ENCODE measurements at places on chromosomes 1 and 21. TPM values are rescaled to one million over a fixed set of nuclear protein-coding genes. Genes with fewer than 3 reads are reported as not detected.

Gene AJAP1
- 0.27 TPM for polyA plus RNA-seq

- DNase-seq = no peak
- no peak overlapping the region for H3K4me3 ChIP-seq
Measured at GRCh38 chr1:94619731-94620130, 78.2 kb upstream of the F3 start.

GRCh38 chr21:45466330-45467220 lies 61.6 kb downstream of the COL18A1 start:
- no peak overlapping the region for H3K27ac ChIP-seq
- no peaks in the 10 kb centered on the region for H3K4me1 ChIP-seq
- no peak for DNase-seq
- no peaks in the 10 kb centered on the region for H3K27me3 ChIP-seq
- no peaks in the 10 kb centered on the region for H3K36me3 ChIP-seq

GRCh38 chr1:205441716-205442050 lies 14.2 kb downstream of the BLACAT1 start:
- no peaks in the 10 kb centered on the region for H3K36me3 ChIP-seq
- H3K27ac ChIP-seq = peak overlapping the region; percentile 93
- H3K4me3 ChIP-seq = no peak overlapping the region
- H3K27me3 ChIP-seq = no peaks in the 10 kb centered on the region
- no peak for DNase-seq

DNA sequence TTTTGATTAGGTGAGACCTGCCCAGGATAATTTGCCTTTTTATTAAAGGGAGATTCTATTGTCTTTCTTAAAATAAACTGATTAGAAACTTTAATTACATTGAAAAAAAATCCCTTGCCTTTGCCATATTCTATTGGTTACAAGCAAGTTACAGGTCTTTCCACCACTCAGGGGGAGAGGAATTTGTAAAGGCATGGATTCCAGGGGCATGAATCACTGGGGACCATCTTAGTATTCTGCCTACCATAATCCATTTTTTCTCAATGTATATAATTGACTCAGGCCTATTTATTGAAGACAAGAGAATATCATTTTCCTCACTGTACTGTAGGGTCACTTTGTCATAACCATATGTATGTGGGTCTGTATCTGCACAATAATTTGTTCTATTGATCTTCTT lies 124.3 kb upstream of the PDE4B start:
- H3K4me1 ChIP-seq = no peaks in the 10 kb centered on the region
- no peak overlapping the region for H3K27ac ChIP-seq

DNA sequence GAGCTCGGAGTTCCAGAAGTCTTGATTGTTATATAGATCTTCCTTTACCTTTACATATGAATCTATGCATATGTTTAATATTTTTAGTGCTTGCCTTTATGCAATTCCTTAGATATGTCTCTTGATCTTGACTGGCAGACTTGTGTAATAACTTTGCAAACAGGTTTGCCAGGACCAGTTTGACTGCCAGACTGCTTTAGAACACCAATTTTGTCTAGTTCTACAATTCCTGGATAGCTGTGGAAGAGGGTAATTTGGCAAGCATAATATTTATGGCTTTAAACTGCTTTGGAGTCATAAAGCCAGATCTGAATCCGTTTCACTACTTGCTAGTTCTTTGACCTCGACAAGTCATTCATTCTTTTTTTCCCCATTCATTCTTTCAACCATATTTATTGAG lies 250.0 kb downstream of the FAF1 start:
- H3K4me1 ChIP-seq = no peaks in the 10 kb centered on the region
- H3K27ac ChIP-seq = no peak overlapping the region
- H3K4me3 ChIP-seq = no peak overlapping the region
- peaks cover 3% of the 10 kb centered on the region for H3K36me3 ChIP-seq
- no peak for DNase-seq
- no peaks in the 10 kb centered on the region for H3K27me3 ChIP-seq

GRCh38 chr1:53346814-53347176 lies 18.9 kb upstream of the LRP8 start:
- no peak overlapping the region for H3K27ac ChIP-seq
- no peaks in the 10 kb centered on the region for H3K27me3 ChIP-seq
- no peak for DNase-seq
- no peaks in the 10 kb centered on the region for H3K4me1 ChIP-seq

GRCh38 chr1:227170361-227171166 lies 147.7 kb downstream of the CDC42BPA start:
- no peaks in the 10 kb centered on the region for H3K4me1 ChIP-seq
- H3K36me3 ChIP-seq = peaks cover 2% of the 10 kb centered on the region
- H3K27me3 ChIP-seq = no peaks in the 10 kb centered on the region

Gene AVPR1B
- polyA plus RNA-seq = not detected

- H3K27me3 ChIP-seq = no peaks in the 10 kb centered on the region
- no peaks in the 10 kb centered on the region for H3K4me1 ChIP-seq
- no peak overlapping the region for H3K27ac ChIP-seq
- no peaks in the 10 kb centered on the region for H3K36me3 ChIP-seq
Measured at GRCh38 chr1:247054992-247055415, 23.6 kb downstream of the ZNF670 start.

DNA sequence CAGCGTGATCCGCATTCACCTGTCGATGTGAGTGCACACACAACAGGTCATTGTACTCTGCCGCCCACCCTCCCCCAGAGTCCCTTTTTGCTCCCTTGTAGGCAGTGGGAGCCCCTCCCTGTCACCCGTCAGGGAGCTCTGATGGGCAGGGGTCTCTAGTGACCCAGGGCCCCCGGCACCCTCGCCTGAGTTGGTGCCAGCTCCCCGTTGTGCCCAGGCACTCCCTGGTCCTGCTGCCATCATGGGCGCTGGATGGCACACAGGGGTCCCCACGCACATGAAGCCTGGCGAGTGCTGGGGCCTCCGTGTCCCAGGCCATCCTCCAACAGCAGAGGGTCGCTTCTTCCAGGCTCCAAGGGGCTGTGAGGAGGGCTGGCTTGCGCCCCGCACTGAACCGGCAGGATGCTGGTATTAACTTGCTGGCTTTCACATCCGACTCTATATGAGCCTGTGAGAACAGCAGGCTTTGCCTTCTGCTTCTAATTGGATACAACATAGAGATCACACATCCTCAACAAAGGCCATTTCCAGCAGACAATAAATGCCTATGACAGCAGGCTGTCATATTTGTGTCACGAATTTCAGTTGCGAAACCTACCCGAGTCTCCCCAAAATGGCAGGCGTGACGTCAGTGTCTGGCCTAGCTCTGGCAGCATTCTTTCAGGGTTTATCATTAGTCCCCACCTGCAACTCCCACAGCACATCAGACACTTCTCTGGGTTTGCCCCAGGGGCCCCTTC lies 35.4 kb downstream of the KIAA1614 start:
- no peaks in the 10 kb centered on the region for H3K4me1 ChIP-seq
- no peak overlapping the region for H3K27ac ChIP-seq
- H3K27me3 ChIP-seq = no peaks in the 10 kb centered on the region

Gene CASQ1
- polyA plus RNA-seq = 0.45 TPM

GRCh38 chr1:12596007-12596821 lies 21.8 kb downstream of the DHRS3 start:
- H3K4me3 ChIP-seq = peak overlapping the region; percentile 47
- peak; percentile 70 for DNase-seq
- no peaks in the 10 kb centered on the region for H3K27me3 ChIP-seq
- peaks cover 18% of the 10 kb centered on the region for H3K4me1 ChIP-seq

Gene CFAP141
- polyA plus RNA-seq = not detected

GRCh38 chr1:201955729-201956143 lies 433 bp downstream of the TIMM17A start:
- no peaks in the 10 kb centered on the region for H3K4me1 ChIP-seq
- peaks cover 6% of the 10 kb centered on the region for H3K36me3 ChIP-seq
- H3K27me3 ChIP-seq = no peaks in the 10 kb centered on the region
- H3K27ac ChIP-seq = peak overlapping the region; percentile 92

DNA sequence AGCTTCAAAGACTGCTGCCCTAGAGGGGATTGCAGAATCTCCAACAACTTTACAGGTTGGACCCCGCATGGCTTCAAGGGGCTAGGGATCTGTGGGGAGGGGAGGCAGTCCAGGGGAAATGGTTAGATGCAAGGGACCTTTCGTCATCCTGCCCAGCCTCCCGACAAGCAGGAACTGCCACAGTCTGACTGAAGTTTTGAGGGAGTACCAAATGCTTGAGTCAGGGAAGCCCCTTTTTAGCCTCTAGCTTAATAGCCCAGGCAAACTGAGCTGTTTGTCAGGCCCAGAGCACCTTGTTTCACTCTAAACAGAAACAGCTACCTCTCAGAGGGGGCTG lies 1.1 kb downstream of the TOR3A start:
- peaks cover 12% of the 10 kb centered on the region for H3K4me1 ChIP-seq
- peaks cover 31% of the 10 kb centered on the region for H3K36me3 ChIP-seq
- H3K27me3 ChIP-seq = no peaks in the 10 kb centered on the region

DNA sequence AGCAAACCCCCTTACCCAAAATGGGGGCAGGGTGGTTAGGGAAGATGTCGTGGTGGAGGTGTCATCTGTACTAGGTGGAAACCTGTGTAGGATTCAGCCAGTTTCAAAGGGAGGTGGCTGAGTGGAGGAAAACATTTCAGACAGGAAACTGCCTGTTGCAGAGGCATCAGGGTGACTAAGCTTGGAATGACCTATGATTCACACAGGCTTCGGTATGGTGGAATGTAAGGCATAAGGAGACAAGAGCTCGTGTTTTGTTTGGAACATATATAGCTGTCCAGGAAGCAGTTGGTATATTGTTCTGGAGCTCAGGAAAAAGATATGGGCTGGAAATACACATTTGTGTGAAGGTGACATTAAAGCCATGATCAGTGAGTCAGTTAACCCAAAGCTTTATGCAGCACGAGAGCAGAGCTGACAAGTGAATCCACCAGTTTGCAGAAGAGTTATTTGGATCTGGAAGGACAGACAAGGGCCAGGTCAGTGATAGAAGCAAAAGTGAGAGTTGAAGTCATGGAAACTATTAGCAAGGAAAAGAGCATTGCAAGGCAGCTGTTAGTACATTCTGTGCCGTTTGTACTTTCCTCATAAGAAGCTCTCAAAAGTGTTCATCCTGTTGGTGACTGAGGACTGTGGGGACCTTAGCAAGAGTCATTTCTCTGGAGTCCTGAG lies 12.2 kb downstream of the UTP25 start:
- H3K27ac ChIP-seq = no peak overlapping the region
- H3K4me1 ChIP-seq = peaks cover 2% of the 10 kb centered on the region
- H3K36me3 ChIP-seq = peaks cover 24% of the 10 kb centered on the region
- no peak overlapping the region for H3K4me3 ChIP-seq

DNA sequence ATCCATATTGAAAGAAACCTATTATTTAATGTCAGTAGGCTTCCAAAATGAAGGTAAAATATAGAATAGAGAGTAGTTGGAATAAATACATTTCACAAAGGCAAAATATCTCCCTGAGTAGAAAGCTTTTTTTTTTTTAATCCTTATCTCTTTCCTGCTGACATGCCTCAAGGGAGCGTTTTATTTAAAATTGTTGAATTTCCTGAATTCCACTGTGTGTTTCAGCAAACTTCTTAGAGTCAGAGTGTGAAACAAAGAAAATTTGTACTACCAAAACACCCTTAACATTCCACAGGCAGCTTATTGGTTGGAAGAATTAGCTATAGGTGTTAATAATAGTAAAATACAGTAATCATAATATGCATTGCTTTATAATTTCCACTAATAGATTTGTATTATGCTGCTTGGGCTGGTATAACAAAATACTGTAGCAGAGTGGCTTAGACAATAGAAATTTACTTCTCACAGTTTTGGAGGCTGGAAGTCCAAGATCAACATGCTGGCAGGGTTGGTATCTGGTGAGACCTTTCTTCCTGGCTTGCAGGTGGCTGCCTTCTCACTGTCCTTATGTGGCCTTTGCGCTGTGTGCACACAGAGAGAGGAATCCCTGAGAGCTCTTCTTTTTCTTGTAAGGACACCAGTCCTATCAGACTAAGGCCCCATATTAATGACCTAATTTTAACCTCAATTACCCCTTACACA lies 468.4 kb upstream of the C1orf87 start:
- no peaks in the 10 kb centered on the region for H3K4me1 ChIP-seq
- DNase-seq = no peak
- no peak overlapping the region for H3K27ac ChIP-seq
- no peak overlapping the region for H3K4me3 ChIP-seq
- H3K36me3 ChIP-seq = no peaks in the 10 kb centered on the region
- H3K27me3 ChIP-seq = no peaks in the 10 kb centered on the region

DNA sequence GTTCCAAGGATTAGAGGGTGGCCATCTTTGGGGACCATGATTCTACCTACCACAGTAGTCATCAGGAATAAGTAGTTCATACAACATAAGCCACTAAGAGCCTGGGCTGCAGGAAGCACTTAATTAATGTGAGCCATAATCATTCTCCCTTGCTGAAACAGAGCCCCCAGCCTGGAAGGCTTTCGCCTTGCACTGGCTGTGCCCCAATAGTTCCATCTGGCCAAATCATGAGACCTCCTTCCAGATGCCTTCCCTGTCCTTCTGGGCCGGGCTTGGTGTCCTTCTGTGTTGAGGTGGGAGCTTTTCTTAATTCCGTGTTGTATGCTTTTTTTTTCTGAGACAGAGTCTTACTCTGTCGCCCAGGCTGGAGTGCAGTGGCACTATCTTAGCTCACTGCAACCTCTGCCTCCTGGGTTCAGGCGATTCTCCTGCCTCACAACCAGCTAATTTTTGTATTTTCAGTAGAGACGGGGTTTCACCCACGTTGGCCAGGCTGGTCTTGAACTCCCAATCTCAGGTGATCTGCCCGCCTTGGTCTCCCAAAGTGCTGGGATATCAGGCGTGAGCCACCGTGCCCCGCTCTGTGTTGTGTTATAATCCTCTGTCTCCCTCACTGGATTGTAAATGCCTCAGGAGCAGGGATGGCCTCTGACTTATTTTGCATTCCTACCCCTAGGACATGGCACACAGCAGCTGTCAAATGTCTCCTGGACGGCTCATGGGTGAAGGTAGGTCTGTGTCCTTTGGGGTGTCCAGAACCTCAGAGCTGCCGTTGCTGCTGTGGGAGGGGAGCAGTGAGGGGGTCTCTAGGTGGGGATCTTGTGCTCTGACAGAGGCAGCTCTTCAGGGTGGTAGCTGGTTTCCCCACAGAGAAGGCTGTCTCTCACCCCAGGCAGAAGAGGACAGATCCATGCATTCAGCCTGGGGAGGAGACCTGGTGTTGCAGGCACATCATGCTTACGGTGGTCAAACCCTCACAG lies 10.1 kb downstream of the GNG4 start:
- H3K4me1 ChIP-seq = no peaks in the 10 kb centered on the region
- H3K27ac ChIP-seq = no peak overlapping the region
- no peak overlapping the region for H3K4me3 ChIP-seq
- H3K36me3 ChIP-seq = no peaks in the 10 kb centered on the region
- no peaks in the 10 kb centered on the region for H3K27me3 ChIP-seq
- no peak for DNase-seq
